ENCODE measurements at places on chromosomes 3 and 15. TPM values are rescaled to one million over a fixed set of nuclear protein-coding genes. Genes with fewer than 3 reads are reported as not detected.

GRCh38 chr3:166282931-166283330 is 445.7 kb upstream of the BCHE start:
- no peak for DNase-seq

DNA sequence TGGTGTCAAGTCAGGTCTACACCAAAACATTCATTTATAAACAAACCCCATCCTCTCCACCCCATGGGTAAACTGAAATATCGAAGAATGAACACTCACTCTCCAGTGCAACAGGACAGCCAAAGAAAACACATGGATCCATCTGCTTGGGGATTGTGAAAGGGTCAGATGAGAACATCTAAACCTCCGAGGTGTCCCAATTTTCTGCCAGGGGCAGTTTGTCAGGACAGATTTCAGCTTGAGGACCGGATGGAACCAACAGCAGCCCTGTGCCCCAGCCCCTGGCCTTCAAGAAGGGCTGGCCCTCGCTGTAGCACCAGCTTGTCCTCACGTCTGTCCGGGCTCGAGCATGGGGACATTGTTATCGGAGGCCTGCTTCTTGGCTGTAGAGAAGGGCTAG is 45.5 kb downstream of the PCSK6 start:
- no peak for DNase-seq

CELSR3 gene
- 4.8 TPM for polyA plus RNA-seq

GORASP1 gene
- 27.4 TPM for polyA plus RNA-seq

- DNase-seq = no peak
These were observed 72.5 kb upstream of the P3H2 start for GRCh38 chr3:190193210-190193609.

- DNase-seq = no peak
These were observed 26.5 kb downstream of the PLSCR1 start for GRCh38 chr3:146517684-146518435.

DNA sequence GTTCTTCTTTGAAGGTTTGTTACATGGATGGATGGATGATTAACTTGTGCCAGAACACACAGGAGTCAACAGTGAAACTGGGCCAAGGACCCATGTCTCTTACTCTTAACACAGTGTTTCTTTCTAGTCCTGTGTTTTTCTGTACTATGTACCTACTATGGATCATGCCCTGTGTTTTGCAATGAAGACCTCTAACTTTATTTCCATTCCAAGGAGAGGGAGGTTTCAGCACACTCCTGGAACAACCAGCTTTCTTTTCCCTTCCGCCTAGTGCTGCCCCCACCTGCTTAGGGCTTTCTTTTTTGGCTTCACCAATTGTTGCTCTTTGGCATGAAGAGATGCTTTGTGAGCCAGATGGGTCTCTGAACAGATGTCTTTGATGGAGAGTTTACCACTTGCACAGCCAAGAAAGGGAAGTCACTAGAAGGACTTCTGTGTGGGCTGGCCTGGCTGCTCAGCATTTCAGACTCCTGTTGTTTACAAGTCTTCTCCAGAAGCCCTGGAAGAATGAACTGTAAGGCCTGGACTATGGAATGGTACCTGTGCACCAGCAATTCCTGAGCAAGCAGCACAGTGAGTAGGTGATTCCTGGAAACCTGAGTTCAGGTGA is 44.5 kb downstream of the SNAPC5 start:
- DNase-seq = no peak

SMARCC1 gene
- polyA plus RNA-seq = 27.5 TPM

GRCh38 chr15:62124176-62124972 is 40.7 kb downstream of the C2CD4B start:
- peak; percentile 78 for DNase-seq

ISLR gene
- 0.25 TPM for polyA plus RNA-seq

DNA sequence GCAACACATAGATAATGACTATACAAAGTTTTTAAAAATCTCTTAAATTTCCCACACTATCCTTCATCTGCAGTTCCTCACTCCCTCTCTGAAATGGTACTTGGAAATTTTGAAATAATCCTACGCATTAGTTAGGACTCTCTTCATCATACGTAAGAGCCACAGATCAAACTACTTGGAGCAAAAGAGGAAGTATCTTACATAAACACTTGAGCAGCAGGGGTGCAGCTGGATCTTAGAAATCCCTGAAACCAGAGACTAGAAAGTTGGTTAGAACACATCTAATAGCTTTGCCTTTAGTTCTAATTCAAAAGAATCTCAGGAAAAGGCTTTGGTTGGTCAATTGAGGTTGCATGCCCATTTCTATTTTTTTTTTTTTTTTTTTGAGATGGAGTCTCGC is 38.8 kb upstream of the ZNF445 start:
- DNase-seq = no peak

- DNase-seq = no peak
These were observed 71.8 kb upstream of the NDUFB4 start for GRCh38 chr3:120524171-120524923.

CCDC39 gene
- polyA plus RNA-seq = not detected

GRCh38 chr3:167575000-167575600 is 78.6 kb downstream of the WDR49 start:
- DNase-seq = no peak

DNA sequence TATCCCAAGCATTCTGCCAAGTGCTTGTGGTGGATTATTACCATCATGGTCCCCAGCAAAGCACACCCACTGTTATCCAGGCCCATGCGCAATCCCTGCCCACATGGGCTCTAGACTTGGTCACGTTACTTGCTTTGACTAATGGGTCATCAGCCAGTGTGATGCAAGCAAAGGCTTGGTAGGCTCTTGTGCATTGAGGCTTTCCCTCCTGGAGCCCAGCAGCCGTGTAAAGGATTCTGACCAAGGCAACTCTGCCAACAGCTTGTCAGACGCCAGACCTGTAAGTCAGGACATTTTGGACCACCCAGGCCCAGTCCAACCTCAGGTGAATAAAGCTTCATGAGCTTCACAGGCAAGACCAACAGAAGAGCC is 93.9 kb downstream of the ABHD5 start:
- no peak for DNase-seq

FMN1 gene
- 0.45 TPM for polyA plus RNA-seq

SAMMSON gene
- not detected for polyA plus RNA-seq

- no peak for DNase-seq
These were observed 12.9 kb upstream of the TM6SF1 start for GRCh38 chr15:83094583-83094982.

DNA sequence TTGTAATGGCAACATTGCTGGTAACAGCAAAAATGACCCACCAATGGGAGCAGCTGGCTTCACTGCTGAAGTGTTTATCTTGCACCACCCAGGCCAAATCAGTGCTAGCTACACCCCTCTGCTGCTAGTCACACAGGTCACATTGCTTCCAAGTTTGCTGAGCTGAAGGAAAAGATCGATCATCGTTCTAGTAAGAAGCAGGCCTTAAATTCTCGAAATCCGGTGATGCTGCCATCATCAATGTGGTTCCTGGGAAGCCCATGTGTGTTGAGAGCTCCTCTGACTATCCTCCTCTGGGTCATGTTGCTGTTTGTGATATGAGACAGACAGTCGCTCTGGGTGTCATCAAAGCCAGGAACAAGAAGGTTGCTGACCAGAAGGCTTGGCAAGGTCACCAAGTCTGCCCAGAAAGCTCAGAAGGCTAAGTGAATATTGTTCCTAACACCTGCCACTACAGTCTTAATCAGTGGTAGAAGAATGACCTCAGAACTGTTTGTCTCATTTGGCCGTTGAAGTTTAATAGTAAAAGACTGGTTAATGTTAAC is 21.2 kb downstream of the TM4SF4 start:
- DNase-seq = no peak

- DNase-seq = peak; percentile 9
These were observed 23.4 kb upstream of the MAP4 start for GRCh38 chr3:48039487-48040190.

DNA sequence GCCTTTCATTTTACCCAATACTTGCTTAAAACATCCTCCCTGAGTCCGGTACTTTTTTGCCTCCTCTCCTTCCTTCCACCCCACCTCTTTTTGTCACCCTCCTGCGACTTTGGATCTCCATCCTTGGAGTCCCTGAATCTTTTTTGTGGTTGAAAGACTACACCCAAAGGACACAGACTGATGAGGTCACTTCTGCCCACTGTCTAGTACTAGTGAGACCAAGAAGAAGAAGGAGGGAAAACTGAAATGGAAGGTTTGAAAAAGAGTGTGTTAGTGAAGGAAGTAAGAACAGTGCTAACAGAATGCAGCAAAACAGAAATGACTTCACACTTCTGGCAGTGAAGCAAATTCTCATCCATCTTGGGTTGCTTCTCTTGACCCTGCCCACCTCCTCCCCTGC is 6.6 kb downstream of the B3GNT5 start:
- no peak for DNase-seq

- no peak for DNase-seq
These were observed 95.2 kb upstream of the UBE2E1 start for GRCh38 chr3:23710555-23710954.

GHSR gene
- polyA plus RNA-seq = not detected

ZNF717 gene
- polyA plus RNA-seq = 3.5 TPM

SLC2A2 gene
- polyA plus RNA-seq = not detected

DNA sequence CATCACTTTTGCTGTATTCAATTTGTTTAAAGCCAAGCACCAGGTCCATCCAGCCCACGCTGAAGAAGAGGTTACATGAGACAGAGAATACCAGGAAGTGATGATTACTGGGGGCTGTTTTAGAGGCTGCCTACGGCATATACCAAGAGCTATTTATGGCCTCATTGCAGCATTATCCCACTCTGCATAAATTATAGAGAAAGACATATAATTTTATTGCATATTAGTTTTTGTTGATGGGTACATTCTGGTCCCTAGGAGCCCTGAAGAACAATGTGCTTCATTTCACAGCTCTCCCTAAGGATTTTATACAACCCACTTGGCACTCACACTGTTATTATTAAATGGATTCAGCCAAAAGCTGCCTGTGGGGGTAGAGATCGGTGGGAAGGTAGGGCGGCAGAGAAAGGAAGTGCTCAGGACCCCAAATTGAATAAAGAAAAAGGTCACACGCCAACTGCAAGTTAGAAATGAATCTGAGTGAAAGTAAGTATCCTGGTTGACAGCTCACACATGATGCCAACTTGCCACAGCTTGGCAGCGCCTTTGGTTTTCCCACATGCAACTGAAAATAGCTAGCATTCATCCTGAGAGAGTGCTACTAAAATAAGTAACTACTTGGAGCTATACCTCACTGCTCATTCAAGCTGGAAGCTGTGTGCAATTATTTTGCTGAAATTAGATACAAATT is 73.7 kb downstream of the CCNL1 start:
- no peak for DNase-seq

SLC9C1 gene
- polyA plus RNA-seq = not detected

DNA sequence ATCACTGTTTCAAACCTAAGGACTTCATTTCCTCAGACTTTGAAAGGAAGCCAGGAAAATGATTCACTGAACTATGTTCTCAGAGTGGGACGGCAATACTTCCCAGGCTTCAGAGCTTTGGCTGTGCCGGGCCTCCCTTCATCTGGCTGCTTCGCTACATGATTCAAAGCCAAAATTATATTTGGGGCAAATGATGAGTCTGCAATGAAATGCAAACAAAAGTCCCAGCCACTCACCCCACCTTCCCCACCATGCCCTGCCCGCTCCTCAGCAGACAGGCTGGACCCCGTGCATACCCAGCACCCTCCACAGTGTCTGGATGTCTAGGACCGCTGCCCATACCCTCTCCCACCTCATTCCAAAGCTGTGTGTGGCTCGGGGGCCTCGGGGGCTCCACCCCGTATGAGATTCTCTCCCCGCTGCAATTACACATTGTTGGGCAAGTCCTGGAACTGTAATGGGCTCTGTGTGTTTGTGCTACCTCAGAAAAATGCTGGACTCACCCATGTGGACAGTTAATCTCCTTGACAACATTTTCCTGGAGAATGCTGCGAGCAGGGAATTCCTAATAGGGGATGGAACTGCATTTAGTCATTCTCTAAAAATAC is 32.2 kb downstream of the ATP10A start:
- DNase-seq = no peak

- no peak for DNase-seq
These were observed 18.6 kb upstream of the SYNM start for GRCh38 chr15:99086327-99086667.

DNA sequence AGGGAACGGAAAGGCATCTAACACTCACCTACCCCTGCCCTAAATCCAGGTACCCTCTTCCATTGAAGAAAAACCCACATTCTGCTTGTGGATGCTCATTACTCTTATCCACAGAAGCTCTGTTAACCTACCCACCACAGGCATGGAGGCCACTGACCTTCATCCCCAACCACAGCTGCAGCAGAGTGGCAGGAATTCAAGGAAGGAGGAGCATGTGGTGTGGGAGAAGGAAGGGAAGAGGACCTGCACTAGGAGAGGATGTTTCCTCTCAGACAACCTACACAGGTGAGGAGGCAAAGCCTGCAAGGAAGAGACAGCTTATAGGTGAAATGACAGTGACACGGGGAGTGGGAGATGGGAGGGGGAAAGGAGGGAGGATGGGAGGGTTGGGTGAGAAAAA is 192.5 kb upstream of the TSC22D2 start:
- no peak for DNase-seq

- DNase-seq = no peak
These were observed 424.1 kb upstream of the RBMS3 start for GRCh38 chr3:28856796-28857195.

GRCh38 chr3:166104938-166105337 is 267.7 kb upstream of the BCHE start:
- no peak for DNase-seq

DNA sequence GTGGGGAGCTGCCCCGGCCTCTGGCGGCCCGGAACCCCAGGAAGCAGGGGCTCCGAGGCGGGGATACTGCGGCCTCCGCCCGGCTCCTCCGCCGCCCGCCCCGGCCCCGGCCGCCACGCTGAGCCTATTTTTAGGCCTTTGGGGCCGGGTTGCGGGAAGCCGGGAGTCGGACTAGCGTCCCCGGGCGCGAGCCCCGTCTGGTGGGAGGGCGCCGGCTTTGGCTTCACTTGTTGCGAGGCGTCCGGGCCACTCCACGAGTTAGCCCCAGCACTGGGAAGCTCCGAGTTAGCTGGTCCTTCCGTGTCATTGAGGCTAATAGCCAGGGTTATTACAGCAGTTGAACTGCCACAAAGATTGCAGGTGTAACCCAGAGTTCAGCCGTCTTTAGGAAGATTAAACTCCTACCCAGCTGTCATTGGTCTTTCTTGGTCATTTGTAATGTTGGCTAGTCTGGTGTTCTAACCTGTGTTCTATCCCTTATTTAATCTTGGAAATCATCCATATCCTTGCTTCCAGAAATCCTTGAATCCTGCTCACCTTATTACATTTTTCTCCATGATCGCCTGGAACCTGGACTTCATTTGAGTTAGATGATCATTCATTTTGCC is 791 bp downstream of the GYG1 start:
- peak; percentile 30 for DNase-seq

GRCh38 chr3:146390957-146391356 is 78.4 kb downstream of the PLSCR2 start:
- DNase-seq = no peak

GRCh38 chr3:161854232-161854771 is 357.7 kb downstream of the OTOL1 start:
- DNase-seq = no peak

KCNH8 gene
- polyA plus RNA-seq = not detected

GRCh38 chr3:193134856-193135255 is 106.2 kb upstream of the PLAAT1 start:
- DNase-seq = no peak

DNA sequence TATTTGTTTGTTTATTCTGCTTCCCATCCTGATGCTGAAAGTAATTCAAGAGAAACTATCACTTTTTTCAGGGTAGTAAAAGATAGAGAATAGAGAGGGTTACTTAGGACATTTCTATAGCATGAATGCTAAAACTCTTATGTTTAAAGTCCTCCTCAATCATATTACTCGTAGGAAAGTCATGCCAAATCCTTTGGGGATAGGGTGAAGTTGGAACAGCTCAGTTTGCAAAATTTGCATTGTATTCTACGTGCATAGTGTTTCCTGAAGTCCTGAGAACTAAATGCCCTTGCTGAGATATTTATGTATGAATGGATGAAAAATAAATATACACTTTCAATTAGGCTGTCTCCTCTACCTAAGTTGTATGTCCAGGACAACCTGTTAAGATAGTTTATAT is 14.6 kb downstream of the PLSCR5 start:
- DNase-seq = no peak
